Transverse colon (tissue), 4 donors: ENCODE measurements at places on chromosomes 5 and 9. TPM values are rescaled to one million over a fixed set of nuclear protein-coding genes. Genes with fewer than 3 reads are reported as not detected.

SPATA31A3 gene
- total RNA-seq, result not detected

UNC13B gene
- 59.8 TPM for total RNA-seq

KIF24 gene
- total RNA-seq, result 6.8 TPM

SPINK13 gene
- not detected for total RNA-seq

GALNT12 gene
- 174 TPM for total RNA-seq

ACSL6 gene
- total RNA-seq, result 0.64 TPM

KIAA0825 gene
- 1.2 TPM for total RNA-seq

HAND1 gene
- 7.1 TPM for total RNA-seq

DNA sequence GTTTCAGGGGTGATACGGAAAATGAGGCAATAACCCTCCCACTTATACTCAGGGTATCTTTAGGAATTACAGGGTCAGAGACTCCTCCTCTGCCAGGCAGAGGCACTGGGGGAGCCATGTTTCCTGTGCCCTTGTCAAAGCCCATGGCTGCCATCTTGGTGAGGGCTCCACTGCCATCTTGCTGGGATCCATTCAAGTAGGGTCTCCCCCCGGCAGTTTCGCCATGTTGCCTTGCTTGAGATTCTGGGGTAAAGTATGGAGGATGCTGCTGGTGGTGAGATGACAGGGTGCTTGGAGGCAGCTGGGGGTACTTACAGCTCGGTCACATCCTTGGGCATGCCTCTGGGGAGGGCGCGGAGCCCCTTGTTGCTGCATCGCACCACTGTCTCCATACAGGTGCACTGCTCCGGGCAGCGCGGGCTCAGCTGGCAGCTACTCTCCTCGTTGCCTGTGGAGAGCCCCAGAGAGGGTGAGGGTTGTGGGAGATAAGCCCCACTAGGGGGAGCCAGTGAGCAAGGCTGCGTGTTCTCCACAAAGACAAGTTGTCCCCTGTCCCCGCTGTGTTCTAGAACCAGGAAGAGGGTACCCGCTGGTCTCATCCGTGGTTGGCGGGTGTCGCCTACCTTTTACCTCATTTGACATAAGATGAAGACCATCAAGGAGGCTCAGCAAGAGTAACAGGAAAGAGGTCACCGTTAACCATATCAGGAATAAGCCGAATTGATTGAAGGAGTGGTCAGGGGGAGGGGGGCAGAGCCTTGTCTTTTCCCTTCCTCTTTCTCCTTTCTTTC, 169.0 kb upstream of the PANK3 start:
- DNase-seq, result peak; percentile 24

DNA sequence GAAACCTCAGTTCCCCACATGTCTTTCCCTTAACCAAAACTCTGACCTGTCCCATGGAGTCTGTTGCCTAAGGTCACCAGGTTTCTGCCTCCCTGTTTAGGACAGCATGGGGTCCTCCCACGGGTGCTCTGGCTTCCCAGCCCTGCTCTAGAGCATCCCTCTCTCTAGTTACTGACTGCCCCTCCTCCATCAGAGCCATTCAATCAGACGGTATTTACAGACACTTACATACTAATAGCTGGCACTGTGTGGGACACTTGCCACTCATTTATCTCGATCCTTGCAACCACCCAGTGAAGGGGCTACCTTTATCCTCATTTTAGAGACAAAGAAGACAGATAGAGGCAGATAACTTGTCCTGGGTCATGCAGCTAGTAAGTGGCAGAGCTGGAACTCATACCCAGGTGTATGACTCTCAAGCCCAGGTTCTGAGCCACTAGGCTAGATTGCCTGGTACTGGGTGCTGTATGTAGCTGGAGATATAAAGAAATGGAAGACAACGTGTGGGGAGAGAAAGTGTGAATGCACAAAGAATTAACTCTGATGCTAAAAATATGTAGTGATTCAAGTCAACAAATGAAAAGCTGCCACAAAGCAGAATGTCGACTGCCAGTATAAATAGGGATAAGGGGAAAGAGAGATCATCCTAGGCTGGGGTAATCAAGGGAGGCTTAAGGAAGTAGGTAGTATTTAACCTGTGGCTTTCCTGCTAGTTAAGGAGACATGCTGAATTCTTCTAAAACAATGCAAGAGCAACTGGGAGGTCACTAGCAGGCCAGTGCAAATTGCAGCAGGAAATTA, 52.5 kb upstream of the PDE8B start:
- no peak for DNase-seq

DNA sequence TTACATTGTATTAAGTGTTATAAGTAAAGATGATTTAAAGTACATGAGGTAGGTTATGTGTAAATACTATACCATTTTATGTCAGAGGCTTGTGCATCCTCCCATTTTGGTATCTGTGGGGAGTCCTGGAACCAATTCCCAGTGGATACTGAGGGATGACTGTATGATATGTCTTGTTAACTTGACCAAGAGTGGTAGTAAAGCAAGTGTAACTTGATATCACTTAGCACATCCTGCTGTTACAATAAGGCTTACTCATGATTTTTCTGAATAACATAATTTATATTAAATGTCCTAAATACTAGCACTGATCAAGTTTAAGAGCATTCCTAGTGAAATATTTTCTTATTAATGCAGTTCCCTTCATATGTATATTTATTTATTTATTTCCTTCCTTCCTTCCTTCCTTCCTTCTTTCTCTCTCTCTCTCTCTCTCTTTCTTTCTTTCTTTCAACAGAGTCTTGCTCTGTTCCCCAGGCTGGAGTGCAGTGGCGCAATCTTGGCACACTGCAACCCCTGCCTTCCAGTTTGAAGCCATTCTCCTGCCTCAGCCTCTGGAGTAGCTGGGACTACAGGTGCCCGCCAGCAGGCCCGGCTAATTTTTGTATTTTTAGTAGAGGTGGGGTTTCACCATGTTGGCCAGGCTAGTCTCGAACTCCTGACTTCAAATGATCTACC, 7.5 kb downstream of the NDFIP1 start:
- no peak for DNase-seq

DNA sequence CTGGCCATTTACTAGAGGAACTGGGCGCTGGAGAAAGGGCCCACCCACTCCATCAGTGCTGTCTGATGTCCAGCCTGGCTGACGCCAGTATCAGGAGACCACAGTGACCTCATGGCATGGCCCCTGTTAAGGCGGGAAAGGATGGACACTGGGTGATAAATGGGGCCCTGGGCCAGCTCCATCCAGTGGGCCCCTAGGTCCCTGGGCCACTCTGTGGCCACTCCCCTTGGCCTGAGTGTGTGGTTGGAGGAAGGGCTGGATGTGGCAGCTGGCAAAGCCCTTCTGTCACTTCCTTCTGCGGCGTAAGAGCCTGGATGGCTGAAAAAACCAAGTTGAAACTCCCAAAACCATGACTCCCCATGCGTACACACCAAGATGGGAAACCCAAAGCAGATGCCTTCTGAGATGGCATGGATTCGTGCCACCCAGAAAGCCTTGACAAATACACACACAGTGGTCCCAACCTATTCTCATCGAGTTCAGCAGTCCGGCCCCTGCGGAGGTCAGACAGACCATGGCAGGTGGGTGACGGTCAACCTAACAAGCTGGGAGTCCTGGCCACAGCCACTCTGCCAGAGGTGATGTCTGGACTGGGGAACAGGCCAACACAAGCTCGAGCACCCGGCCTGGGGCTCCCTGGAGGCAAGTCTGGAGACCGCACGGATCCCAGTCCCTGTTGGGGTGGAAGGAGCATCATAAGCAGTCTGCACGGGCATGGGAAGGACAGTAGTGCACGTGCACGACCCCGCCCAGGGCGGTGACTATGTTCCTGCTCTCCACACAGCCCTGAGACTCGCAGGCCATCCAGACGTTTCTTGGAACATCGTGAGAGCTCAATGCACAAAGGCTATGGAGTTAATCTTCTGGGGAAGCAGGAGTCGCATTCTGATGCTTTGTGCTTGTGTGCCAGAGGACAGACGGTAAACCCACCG, 45.2 kb upstream of the NOTCH1 start:
- no peak for DNase-seq

GRCh38 chr9:105158020-105158419, 86.4 kb upstream of the SLC44A1 start:
- DNase-seq, result no peak

GRCh38 chr5:58156973-58157701, 302.7 kb downstream of the PLK2 start:
- DNase-seq, result no peak

- DNase-seq, result no peak
Observed at GRCh38 chr5:144472221-144472620, 301.5 kb downstream of the KCTD16 start.

- no peak for DNase-seq
Observed at GRCh38 chr5:65481171-65481581, 544 bp downstream of the ADAMTS6 start.

DNA sequence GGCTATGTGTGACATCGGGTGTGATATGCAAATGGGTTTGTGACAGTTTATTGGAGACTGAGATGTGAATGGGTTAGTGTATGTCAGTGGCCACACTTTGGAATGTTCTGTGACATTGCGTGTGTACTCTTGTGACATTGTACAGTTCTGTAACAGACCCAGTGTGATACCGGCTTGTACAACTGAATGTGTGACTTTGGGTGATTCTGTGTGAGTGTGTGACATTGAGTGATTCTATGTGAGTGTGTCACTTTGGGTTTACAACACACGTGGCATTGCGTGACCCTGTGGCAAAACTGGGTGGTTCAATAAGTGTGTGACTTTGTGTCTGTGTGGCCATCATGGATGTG, 38.2 kb downstream of the CXXC5 start:
- no peak for DNase-seq

- no peak for DNase-seq
Observed at GRCh38 chr5:78597068-78597973, 51.3 kb downstream of the LHFPL2 start.

DNA sequence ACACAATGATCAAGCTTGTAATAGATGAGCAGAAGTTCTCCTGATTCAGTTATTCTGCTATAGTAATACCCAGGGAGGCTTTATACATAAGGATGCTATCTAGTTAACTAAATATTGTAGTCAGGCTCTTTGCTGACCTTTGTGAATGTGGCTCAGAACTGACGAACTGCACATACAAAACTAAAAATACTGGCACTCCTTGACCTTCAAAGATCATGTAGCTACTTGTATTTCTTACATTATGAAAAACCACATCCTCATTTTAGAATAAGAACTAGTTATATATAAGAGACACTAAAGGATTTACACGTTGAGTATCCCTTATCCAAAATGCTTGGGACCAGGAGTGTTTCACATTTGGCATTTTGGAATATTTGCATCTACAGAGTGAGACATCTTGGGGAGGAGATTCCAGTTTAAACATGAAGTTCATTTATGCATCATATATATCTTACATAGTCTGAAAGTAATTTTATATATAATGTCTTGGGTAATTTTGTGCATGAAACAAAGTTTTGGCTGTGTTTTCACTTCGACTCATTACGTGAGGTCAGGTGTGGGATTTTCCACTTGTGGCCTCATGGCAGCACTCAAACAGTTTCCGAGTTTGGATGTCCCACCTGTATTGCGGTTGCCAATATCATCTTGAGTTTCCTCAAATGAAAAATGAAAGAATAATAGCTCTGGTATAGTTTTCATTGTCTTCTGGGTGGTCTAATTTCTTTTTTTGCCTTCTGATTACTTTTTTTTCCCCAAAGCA, 58.4 kb upstream of the FBXL7 start:
- no peak for DNase-seq

- no peak for DNase-seq
Observed at GRCh38 chr9:80062567-80062966, 490.8 kb downstream of the TLE4 start.

DNA sequence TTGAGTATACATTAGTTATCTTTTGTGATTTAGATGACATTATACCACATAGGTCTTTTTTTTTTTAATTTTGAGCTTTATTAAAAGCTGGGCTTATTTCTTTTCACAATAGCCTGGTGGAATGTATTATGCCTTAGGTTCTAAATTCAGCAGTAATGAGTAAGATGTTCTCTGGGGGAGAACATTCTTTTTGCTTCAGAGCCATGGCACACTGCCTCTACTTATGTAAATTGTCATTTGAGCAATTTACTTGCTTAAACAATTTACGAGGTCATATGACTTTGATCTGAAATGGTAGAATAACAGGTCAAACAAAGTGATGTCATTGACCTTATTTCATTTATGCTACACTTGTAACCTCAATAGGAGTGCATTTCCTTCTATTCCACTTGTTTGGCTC, 154.2 kb downstream of the FOCAD start:
- DNase-seq, result no peak

DNA sequence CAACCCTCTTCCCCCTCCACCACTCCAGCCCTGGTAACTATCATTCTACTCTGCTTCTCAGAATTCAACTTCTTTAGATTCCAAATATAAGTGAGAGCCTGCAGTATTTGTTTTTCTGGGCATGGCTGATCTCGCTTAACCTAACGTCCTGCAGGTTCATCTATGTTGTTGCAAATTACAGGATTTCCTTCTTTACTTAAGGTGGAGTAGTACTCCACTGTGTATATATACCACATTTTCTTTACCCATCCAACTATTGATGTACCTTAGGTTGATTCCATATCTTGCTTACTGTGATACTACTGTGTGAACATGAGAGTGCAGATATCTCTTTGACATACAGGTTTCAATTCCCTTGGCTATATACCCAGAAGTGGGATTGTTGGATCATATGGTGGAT, 106.3 kb upstream of the ZNF366 start:
- no peak for DNase-seq

GRCh38 chr5:172672681-172673080, 31.6 kb downstream of the NEURL1B start:
- no peak for DNase-seq

- peak; percentile 31 for DNase-seq
Observed at GRCh38 chr9:122904466-122904822, 715 bp downstream of the RC3H2 start.

DNA sequence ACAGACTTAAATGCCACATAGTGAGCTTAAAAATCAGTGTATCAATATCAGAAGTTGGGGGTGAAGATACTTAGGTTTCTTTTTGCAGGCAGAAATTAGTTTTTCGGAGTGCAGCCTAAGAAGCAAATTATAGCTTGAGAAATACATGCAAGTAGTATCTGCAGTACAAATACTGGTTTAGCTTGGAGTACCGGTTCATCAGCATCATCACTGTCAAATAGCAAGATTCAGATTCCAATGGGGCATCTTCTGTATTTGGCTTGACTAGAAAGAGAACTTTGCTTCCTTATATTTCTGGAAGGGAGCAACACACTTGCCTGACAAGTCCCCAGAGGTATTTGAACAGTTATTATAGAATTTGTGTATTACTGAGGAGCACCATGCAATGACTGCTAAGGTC, 19.8 kb downstream of the SLC31A1 start:
- no peak for DNase-seq

GRCh38 chr5:139494832-139495231, 12.3 kb upstream of the STING1 start:
- DNase-seq, result no peak

DNA sequence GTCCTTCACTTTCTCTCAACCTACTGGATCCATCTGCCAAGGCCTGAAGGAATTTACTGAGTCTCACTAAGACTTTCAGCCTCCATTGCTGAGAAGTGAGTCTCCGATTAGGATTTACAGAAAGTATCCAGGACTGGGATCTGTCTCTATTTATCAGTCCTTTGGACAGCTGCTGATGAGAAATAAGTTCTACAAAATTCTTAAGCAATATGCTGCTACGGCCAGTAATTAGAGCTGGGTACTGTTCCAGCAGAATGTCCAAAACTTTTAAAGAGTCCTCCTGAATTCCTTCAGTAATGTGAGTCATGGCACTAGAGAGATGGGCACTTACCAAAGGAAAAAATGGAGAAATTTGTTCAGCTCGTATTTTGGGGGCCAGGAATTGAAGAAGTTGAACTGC, 5.9 kb downstream of the TEX10 start:
- no peak for DNase-seq

- no peak for DNase-seq
Observed at GRCh38 chr5:126300293-126300692, 122.9 kb upstream of the GRAMD2B start.

GRCh38 chr5:169728-170094, 21.6 kb upstream of the LRRC14B start:
- DNase-seq, result no peak

- DNase-seq, result no peak
Observed at GRCh38 chr9:22005021-22005701, 3.9 kb downstream of the CDKN2B start.
